Activated T-helper 1 cell treated with anti-CD3 and anti-CD28 coated beads, Interleukin-12 subunit alpha, Interleukin-12 subunit beta, Interleukin-2, Interleukin-4 antibody, amounts not matched to agents 30 ng/mL and 10 ng/mL and 1 ng/mL, durations not matched to agents 14 hours and 24 hours and 36 hours (primary cell): ENCODE measurements at places on chromosomes 7 and 10.

- DNase-seq = no peak
Observed at GRCh38 chr10:12534824-12535223, 185.5 kb downstream of the CAMK1D start.

GRCh38 chr10:12337453-12338372 is 11.6 kb upstream of the CAMK1D start:
- DNase-seq = no peak

DNA sequence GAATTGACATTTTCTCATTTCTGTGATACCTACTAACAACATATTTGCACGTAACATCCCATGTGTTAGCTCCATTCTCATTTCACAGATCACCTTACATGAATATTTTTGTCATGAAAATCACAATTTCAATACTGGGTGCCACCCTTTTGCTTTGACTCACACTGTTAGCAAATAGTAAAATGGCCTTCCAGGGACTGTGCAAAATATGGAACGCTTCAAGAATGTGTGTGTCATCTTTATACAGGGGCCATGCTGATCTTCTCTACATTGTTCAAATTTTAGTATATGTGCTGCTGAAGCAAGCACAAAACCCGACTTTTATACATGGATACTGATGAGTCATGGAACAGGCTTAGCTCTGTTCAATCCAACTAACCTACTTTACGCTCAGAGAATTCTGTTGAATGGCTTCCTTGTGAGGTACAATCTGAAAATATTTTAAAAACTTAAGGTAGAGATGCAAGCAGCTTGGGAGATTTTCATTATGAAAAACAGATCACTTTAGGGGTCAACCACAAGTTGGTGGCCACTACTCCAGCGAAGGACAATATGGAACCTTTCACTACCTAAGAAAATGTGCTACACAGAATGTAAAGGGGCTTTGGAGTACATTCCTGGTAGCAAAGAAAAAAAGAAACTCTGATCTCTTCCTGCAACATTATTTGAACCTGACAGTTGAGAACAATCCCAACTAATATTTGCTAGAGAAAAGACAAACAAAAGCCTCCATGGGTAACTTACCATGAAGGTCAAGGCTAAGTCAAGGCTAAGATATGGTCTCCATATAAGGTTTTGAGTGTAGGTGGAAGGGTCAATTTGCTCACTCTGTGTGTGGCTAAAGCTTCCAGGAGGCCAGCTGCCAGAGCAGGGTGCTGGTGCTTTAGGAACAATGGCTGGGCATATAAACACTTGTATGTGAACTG is 11.9 kb downstream of the ANKRD26 start:
- DNase-seq = no peak

GRCh38 chr10:61792097-61792716 is 109.3 kb upstream of the ARID5B start:
- no peak for DNase-seq

GRCh38 chr10:128024426-128024825 is 101.8 kb downstream of the MKI67 start:
- no peak for DNase-seq

GRCh38 chr7:129143724-129144094 is 798 bp upstream of the TSPAN33 start:
- no peak for DNase-seq

GRCh38 chr10:76115471-76116155 is 684.2 kb downstream of the LRMDA start:
- DNase-seq = no peak

- DNase-seq = no peak
Observed at GRCh38 chr10:3761904-3762303, 23.1 kb downstream of the KLF6 start.

GRCh38 chr7:103058122-103058521 is 16.5 kb downstream of the FBXL13 start:
- DNase-seq = no peak

DNA sequence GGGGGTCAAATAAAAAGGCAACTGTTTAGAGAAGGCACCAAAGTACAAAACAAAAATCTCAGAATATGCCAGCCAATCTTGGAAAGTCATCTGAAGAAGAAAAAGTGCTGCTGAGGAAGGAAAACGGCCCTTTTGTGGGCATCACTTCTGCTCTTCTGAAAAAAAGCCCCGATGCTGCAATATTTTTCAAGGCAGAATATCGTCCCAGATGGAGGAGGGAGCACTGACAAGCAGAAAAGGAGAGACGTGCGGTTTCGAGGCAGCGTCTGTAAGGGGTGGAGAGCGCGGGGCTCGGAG is 959 bp upstream of the ATRNL1 start:
- DNase-seq = no peak

DNA sequence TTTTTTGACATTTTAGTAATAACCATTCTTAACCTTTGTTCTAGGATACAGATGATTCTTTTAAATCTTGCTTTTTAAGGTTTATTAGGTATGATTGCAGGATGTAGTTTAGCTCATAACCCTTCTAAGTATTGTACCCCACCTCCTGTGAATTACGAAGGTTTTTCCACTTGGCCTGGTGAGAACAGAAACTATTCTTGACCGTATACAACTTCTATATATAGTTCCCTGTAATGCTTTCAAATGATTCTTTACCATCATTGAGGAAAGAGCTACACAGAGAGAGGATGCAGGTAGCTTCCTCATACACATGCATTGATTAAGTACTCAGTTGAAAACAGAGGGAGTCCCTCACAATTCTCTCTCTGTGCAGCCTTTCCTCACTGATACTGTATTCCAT is 86.3 kb downstream of the PALS2 start:
- no peak for DNase-seq

DNA sequence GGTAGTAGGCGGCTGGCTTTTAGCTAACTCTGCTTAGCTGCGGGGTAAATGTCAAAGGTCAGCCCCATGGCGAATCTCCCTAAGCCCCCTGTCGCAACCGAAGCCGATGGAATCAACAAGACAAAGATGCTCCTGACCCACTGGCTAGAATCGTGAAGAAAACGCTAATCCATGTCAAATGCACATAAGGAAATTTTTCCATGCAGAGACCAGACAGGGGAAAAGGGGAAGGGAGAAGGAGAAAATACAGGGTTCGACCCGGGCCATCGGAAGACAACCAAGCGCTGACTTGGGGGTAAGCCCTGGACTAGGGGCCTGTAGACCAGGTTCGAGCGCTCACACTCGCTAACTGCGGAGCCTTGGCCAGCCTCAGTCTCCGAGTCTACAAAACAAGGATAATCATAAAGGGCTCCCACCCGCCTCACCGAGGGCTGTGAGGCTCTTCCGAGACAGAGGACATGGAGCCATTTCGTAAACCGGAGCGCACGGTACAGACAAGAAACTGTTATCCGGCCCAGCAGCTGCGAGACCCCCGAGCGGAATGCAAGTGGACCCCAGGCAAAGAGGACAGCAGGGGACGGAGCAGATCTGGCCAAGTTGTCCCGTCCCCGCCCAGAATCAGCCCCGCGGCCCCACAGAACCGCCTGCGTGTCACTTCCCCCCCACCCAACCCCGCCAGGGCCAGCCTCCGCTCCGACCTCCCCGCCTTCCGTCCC is 507 bp downstream of the SAR1A start:
- DNase-seq = no peak

DNA sequence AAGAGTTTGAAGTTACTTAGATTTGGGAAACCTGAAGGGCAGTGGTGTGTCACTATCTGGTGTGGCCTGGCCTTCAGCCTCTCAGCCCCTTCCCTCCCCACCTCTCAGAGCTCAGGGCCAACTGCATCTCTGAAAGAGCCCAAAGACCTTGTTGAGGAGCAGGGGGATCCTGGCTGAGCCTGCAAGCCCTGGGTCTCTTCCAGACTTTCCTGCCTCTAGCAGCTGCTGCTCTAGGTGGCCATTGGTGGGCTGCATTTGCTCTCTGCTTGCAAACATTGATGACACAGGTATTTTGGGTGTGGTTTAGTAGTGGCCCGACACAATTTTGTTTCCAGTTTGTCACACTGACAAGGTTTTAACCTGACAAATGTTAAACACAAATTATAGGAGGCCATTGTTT is 3.1 kb upstream of the UPP1 start:
- DNase-seq = no peak

DNA sequence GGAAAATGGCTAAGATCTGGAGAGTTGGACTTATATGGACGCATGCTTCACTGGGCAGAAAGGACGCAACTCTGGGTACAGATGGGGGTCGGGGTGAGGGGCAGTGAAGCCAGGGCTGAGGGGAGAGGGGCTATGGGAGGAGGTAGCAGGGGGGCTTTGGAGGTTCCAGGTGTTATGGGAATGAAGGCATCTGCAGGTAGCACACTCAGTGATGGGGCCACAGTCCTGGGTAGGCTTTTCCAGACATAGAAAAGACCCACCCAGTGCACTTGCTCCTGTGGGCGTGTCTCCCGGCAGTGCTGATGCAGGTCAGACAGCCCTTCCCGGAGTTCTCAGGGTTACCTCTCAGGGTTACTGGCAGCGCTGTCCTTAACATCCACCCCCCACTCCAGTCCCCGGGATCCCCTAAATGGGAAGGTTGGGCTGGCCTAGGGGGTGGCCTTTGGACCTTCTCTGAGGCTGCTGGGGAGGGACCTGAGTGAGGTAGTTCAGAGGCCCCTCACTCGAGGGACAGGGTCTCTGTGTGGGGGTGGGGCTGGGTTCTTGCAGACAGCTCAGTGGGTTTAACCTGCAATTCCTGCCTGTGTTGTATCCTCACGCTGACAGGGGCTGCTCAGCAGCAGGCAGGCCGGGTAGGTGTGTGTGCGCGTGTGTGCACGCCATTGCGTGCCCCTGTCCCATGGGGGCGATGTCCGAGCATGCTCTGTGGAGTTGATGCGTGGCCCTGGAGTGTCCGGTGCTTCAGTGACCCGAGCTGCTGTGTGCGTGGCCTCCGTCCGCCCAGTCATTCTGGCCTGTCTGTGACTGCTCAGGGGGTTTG is 6.2 kb downstream of the ZYX start:
- no peak for DNase-seq

- DNase-seq = no peak
Observed at GRCh38 chr7:113918946-113919345, at the start of gene PPP1R3A. PPP1R3A (minus strand) TSS chr7:113919009; CDS start chr7:113918996, 13 bp downstream.

GRCh38 chr7:41277561-41277960 is 425.3 kb downstream of the INHBA start:
- no peak for DNase-seq

DNA sequence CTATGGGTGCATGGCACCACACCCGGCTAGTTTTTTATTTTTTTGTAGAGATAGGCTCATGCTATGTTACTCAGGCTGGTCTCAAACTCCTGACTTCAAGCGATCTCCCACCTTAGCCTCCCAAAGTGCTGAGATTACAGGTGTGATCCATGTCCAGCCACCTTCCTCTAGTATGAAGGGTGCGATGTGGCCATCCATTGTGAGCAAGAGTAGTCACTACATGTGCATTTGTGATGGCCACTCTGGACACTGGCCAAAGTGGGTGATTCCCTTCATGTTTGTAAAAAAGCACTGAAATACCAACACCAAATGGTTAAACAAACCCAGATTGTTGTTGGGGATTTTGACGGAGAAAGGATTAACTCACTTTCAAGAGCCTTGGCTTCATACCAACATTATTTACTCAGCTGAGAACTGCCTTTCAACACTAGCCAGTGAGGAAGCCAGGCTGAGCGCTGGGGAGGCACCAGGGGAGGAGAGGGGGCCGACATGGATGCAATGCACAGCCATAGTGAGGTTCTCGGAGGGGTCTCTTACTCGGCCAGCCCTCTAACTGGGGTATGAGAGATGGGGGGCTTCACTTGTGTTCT is 198.1 kb upstream of the LYZL2 start:
- DNase-seq = no peak

- DNase-seq = no peak
Observed at GRCh38 chr7:3859431-3859830, 558.4 kb downstream of the SDK1 start.

GRCh38 chr10:110865186-110865808 is 6.4 kb upstream of the PDCD4 start:
- no peak for DNase-seq

- no peak for DNase-seq
Observed at GRCh38 chr7:20359341-20359963, 28.8 kb downstream of the ITGB8 start.

GRCh38 chr7:22093001-22093400 is 147.3 kb upstream of the CDCA7L start:
- no peak for DNase-seq

DNA sequence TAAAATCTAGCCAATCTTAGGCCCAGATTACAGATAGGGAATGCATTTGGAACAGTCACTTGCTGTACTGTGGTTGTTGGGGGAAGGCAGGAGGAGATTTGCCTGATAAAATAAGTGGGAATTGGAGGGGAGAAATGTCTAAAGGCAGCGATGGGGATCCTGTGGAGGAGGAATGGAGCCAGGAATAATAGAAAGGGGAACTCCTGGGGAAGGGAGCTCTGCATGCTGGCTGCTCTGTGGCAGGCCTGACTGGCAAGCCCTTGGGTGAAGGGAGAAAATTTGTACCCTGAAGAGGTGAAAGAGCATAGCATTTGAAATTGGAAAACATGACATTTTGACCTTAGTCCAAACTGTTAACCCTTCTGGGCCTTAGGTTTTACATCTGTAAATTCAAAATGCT is 13.7 kb downstream of the MMP21 start:
- no peak for DNase-seq

DNA sequence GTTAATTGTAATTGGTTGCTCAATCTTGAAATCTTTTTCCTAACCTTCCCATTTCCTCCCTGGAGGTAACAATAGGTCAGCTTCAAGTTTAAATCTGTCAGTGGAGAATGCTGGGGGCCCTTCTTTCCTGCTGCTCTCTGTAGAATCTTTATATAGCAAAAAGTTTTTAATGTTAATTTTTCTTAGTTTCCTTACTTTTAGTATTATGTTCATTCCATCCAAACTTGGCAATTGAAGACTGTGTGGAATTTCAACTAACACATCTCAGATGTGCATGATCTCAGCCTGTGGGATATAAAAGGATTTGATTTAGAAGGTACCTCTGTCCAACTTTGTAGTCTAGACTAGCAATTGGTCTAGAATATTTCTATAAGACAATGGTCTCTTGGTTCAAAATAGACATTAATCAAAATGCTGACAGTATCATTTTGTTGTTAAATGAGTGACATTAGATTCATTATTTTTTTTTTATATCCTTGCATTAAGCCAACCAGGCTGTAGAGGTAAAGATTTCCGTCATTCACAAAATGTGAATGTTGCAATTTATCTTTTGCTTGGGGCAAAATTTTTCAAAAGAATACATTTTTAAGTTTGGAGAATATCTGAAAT is 100.4 kb upstream of the SEMA3A start:
- DNase-seq = no peak
